ENCODE measurements at places on chromosomes 5 and 9.

DNA sequence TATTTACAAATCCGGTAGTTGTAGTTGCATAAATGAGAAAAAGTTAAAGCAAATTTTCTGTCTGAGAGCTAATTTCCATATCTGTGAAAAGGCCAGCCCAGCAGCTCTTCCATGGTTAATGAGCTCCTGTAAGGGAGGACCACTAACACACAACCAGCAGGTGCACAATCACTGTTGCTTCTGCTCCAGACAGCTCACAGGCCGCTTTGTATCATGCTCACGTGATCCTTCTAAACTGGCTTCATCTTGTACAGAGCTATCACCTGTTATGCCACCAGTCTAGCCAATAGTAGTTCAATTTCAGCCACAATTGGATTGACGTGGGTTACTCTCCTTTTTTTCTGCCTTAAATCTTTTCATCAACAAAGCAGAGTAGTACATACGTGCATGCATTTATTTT, 38.3 kb upstream of the FBXL17 start:
- DNase-seq = no peak

GRCh38 chr5:160260006-160260775, 30.9 kb downstream of the FABP6 start:
- no peak for DNase-seq

- DNase-seq = no peak
Observed at GRCh38 chr5:141001446-141001843, 35.2 kb downstream of the PCDHAC2 start.

DNA sequence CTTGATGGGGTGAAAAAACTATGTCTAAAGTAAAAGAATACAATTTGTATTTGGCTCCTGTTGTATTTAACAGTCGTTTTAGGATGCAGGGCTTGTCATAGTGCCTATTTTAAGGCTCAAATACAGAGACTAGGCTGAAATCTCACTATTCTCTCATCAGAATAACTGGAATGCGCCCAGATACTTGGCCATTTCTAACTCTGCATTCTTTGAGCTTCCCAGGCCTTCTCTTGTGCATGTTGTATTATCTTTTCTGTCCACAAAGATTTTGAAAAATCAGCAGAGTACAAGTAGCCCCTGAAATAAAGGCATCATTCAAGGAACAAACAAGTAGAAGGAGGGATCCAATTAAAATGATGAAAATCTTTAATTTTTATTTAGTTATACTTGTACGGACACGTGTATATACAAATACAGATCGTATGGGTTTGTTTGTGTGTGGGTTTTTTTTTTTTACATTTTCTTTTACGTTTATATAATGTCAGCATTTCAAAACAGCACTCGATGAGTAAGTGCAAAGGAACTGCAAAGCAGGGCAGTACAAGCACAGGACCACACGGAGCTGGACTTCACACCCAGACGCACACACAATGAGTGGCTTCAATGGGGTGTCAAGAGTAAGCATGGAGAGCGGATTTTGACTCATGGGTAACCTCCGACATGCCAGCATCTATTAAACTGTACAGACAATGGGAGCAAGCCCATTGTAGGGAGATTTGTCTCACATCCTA, 294.0 kb downstream of the EFNA5 start:
- DNase-seq = no peak

- no peak for DNase-seq
Observed at GRCh38 chr9:107647141-107647540, 157.6 kb upstream of the KLF4 start.

GRCh38 chr9:128396970-128397613, 23.6 kb upstream of the CERCAM start:
- DNase-seq = no peak

DNA sequence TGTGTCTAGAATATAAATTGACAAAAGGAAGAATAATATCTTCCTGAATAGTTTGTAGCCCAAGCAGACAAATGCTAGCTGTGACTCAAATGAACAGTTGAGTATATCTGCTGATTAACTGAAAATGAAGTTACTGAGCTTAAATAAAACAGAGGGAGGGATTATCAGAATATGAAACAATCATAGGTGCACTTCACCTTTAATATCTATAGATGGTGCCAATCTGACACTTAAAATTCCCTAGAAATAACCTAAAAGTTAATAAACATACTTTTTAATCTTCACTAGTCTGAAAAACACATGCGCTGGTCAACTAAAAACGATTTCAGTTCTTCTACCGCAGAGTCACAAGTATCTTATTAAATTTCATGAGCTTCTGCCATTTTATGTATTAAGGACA, 280.8 kb upstream of the RASA1 start:
- DNase-seq = no peak

GRCh38 chr9:120377268-120378159, 202.5 kb downstream of the CDK5RAP2 start:
- no peak for DNase-seq

Measured in stimulated activated CD8-positive, alpha-beta memory T cell treated with anti-CD3 and anti-CD28 coated beads, Interleukin-7, amount 100 ng/mL, for 4 hours (primary cell).